Dermis blood vessel endothelial cell (primary cell): ENCODE measurements at places on chromosomes 4 and X. TPM values are rescaled to one million over a fixed set of nuclear protein-coding genes. Genes with fewer than 3 reads are reported as not detected.

- no peak for DNase-seq
Measured at GRCh38 chr4:110617075-110617640, 5.7 kb downstream of the PITX2 start.

- no peak for DNase-seq
Measured at GRCh38 chr4:26242451-26242850, 78.4 kb upstream of the RBPJ start.

GRCh38 chr4:56768316-56768715 lies 53.2 kb downstream of the SPINK2 start:
- no peak for DNase-seq

DNA sequence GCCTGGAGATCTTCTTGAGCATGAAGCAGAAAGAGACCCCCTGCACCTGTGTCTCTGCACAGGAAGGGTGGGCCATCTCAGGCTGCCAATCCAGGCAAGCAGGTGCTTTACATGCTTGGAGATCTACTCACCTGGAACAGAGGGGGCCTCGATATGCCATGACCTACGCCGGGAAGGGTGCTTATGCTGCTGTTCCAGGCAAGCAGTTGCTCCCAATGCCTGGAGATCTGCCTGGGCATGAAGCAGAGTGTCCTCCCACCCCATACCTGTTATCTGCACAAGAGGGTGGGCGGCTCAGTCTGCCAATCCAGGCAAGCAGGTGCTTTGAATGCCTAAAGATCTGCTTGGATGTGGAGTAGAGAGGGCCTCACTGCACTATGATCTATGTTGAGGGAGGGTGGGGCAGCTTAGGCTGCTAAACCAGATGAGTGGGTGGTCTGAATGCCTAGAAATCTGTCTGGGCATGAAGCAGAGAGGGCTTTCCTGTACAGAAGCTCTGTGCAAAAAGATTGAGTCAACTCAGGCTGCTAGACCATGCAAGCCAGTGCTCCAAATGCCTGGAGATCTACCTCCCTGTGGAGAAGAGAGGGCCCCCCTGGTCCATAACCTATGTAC lies 104.5 kb upstream of the QRFPR start:
- DNase-seq = no peak

The TDO2 gene
- not detected in 2 replicates for total RNA-seq

The RNF4 gene
- total RNA-seq = 79.5 and 85.4 TPM in 2 replicates
